H1 (cell line): ENCODE measurements at places on chromosomes 12 and 14. TPM values are rescaled to one million over a fixed set of nuclear protein-coding genes. Genes with fewer than 3 reads are reported as not detected.

DNA sequence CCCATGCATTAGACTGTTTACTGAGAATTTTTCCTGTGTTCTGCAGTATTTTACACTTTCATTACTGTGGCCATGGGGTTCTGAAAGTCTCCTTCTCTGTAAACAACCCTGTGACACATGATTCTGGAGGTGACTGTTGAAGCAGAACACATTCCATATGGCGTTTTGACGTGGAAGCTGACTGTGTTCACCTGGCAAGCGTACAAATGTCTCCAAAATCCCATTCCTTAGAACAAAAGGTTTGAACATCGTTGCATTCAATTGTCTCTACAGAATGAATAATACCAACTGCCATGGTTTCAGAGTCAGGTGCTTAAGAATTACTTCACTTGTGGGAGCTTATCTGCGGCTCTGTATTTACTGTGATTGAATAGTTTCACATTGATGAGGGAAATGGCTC lies 485.6 kb upstream of the TMEM132C start:
- no peak overlapping the region for H3K4me3 ChIP-seq
- H3K27ac ChIP-seq: no peak overlapping the region
- H3K4me1 ChIP-seq: no peaks in the 10 kb centered on the region
- peaks cover 1% of the 10 kb centered on the region for H3K27me3 ChIP-seq
- no peak for DNase-seq
- no peaks in the 10 kb centered on the region for H3K36me3 ChIP-seq

Gene HSPB8
- total RNA-seq: 11.7 TPM in 2 replicates

DNA sequence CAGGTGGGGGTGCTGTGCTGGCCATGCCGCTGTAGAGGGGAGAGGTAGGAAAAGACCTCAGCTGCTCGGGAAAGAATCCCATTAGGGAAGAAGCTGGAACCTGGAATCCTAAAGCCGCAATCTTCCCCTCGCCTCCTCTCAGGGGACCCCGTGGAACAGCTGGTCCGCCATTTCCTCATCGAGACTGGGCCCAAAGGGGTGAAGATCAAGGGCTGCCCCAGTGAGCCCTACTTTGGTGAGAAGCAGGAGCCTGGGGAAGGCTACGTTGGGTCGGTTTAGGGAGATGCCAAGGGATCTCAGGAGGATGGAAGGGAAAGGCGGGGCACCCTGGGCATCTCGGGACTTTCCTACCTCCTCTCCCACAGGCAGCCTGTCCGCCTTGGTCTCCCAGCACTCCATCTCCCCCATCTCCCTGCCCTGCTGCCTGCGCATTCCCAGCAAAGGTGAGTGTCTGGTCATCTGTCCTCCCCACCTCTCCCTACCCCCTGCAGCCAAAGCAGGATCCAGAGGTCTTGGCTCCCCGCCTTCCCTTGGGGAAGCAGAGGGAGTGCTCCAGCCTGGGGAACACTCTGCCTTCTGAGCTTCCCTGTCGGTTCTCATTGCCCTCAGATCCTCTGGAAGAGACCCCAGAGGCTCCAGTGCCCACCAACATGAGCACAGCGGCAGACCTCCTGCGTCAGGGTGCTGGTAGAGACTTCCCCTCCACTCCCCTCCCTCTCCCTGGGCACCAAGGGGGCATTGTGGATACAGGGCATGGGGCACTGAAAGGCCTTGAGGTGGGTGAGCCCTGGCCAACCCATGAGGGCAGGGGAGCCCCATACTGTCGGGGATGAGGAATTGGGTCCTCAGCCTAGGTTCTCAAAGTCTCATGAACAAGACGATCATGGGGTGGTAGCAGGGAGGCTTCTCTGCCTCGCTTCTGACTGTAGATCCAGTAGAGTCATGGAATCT lies 12.4 kb downstream of the TNS2 start:
- DNase-seq: no peak
- H3K27ac ChIP-seq: no peak overlapping the region; the same call in 1 of the 2 replicates
- H3K27me3 ChIP-seq: no peaks in the 10 kb centered on the region
- H3K36me3 ChIP-seq: no peaks in the 10 kb centered on the region
- no peaks in the 10 kb centered on the region for H3K4me1 ChIP-seq

Gene PITPNM2
- 2.3 and 3.4 TPM in 2 replicates for total RNA-seq

Gene ST8SIA1
- 3.2 and 4.4 TPM in 2 replicates for total RNA-seq

DNA sequence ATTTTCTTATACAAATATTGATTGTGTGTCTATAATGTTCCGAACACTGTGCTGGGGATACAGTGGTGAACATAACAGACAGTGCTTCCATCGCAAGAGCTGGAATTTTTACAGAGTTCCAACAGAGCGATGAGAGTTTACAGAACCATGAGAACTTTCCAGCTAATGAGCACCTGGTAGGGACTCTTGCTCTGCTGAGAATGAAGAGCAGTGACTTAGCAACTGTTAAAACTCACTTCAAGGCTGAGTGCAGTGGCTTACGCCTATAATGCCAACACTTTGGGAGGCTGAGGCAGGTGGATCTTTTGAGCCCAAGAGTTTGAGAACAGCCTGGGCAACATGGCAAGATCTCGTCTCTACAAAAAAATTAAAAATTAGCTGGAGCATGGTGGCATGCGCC lies 113.8 kb upstream of the DIO2 start:
- H3K27ac ChIP-seq: no peak overlapping the region
- H3K27me3 ChIP-seq: no peaks in the 10 kb centered on the region
- H3K36me3 ChIP-seq: no peaks in the 10 kb centered on the region
- H3K4me1 ChIP-seq: no peaks in the 10 kb centered on the region

DNA sequence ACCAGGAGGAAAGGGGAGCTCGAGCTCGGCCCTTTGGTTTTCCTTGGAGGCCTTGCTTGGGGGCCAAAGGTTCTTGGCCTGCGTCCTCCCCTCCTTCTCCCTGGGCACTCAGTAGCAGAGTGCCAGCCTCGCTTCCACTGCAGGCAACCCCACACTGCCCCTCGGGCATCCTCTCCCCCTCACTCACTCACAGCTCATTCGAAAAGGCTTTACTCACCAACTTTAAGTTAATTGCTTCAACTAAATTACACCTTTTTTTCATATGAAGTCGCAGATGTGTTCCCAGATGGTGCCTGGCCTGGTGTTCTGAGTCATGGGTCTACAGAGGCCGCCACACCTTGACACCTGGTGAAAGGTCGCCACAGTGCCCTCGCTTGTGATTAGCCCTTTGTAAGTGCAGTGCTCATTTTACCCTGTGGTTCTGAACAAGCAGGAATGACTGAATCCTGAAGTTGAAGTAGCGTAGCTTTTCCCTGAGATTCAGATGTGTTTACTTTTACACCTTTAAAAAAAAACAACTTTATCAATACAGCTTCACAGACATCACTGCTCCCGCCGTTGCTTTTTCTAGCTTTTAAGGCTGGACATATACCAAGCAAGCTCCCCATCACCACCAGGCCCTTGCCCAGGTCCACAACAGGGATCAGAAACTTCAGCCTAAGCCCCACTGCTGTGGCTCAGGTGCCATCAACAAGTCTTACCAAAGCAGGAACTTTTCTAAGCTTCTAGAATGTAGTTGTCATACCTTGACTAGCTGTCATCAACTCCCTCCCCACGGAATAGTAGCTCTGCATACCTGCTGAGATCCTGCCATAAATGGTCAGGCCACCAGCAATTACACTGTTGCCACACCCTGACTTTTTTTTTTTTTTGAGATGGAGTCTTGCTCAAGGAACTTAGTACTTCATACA lies 20.3 kb upstream of the ADIPOR2 start:
- no peaks in the 10 kb centered on the region for H3K36me3 ChIP-seq
- no peaks in the 10 kb centered on the region; the same call in 1 of the 2 replicates for H3K27me3 ChIP-seq
- no peak for DNase-seq
- H3K4me1 ChIP-seq: no peaks in the 10 kb centered on the region
- no peak overlapping the region for H3K27ac ChIP-seq
- H3K4me3 ChIP-seq: no peak overlapping the region

DNA sequence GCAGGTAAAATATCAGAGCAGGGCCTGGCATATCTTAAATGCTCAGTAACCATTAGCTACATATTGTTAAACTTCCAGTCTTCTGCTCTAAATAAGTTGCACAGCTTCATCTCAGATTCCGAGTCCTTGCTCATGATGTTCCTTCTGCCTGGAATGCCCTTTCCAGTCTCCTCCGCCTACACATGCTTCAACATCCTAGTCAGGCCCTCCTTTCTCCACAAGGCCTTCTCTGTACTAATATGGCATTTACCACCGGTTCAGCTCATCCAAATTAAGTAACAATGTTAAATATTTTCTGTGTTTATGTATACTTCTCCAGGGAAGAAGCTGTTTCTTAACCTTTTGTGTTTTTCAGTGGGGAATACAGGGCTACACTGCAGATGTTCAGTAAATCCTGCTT lies 8.5 kb downstream of the DHH start:
- H3K27me3 ChIP-seq: peaks cover 30% of the 10 kb centered on the region
- H3K27ac ChIP-seq: no peak overlapping the region
- H3K36me3 ChIP-seq: peaks cover 4% of the 10 kb centered on the region; the same call in 1 of the 2 replicates
- peaks cover 9% of the 10 kb centered on the region for H3K4me1 ChIP-seq

DNA sequence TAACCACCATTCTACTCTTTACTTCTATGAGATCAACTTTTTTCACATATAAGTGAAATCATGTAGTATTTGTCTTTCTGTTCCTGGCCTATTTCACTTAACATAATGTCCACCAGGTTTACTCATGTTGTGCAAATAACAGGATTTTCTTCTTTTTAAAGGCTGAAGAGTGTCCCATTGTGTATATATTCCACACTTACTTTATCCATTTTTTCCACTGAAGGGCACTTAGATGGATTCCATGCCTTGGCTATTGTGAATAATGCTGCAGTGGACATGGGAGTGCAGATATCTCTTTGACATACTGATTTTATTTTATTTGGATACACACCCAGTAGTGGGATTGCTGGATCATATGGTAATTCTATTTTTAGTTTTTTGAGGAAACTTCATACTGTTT lies 181.1 kb upstream of the HMGA2 start:
- H3K36me3 ChIP-seq: no peaks in the 10 kb centered on the region
- H3K4me1 ChIP-seq: no peaks in the 10 kb centered on the region

DNA sequence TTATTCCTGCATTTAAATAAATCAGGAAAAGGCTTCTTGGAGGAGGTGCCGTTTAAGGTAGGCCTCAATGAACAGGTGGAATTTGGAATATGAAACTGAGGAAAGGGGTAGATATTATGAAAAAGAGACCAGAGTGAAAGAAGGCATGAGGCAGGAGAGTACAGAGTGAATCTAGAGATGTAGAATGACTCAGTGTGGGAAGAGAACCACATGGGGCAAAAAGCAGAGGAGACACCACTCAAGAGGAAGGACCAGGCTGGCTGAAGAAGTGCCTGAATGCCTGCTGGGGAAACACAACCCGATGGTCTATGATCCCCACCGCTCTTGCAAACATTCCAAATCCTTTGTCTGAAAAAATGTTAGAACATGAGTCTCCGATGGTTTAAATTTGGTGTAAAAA lies 1134.1 kb downstream of the VRK1 start:
- H3K4me3 ChIP-seq: no peak overlapping the region
- no peaks in the 10 kb centered on the region for H3K27me3 ChIP-seq
- H3K27ac ChIP-seq: no peak overlapping the region
- no peaks in the 10 kb centered on the region for H3K36me3 ChIP-seq

Gene TAS2R30
- 0.75 and 1.0 TPM in 2 replicates for total RNA-seq

DNA sequence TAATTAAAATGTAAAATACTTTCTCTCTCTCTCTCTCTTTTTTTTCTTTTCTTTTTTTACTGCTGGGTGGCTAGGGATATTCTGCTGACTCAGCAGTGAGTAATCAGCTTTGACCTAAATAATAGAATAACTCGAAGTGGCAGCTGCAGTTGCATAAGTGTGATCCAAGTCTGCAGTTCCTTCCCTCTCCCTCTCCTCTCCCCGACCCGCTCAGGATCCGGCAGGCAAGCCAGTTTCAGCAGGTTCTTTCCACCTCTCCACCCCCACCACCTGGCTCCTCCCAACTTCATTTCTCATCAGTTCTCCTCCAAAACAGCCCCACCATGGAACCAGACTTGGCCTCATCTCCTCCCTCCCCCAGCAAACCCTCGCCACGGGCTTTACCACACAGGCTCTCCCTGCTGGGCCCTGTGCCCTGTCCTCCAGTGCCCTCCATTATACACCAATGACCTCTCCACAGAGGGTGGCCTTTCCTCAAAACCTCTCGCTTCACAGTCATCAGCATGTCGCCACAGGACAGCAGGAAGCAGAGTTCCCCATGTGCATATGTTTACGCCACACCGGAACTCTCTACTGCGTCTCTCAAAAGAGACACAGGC lies 22.4 kb downstream of the SLC7A8 start:
- DNase-seq: no peak
- peaks cover 43% of the 10 kb centered on the region for H3K36me3 ChIP-seq
- no peaks in the 10 kb centered on the region for H3K27me3 ChIP-seq
- H3K4me1 ChIP-seq: peaks cover 17% of the 10 kb centered on the region
- peak overlapping the region; percentile 47 for H3K4me3 ChIP-seq

- H3K36me3 ChIP-seq: no peaks in the 10 kb centered on the region; the same call in 1 of the 2 replicates
- no peak for DNase-seq
- H3K4me3 ChIP-seq: no peak overlapping the region
- no peaks in the 10 kb centered on the region for H3K27me3 ChIP-seq
Observed at GRCh38 chr12:29581631-29582030, 84.1 kb upstream of the OVCH1 start.

DNA sequence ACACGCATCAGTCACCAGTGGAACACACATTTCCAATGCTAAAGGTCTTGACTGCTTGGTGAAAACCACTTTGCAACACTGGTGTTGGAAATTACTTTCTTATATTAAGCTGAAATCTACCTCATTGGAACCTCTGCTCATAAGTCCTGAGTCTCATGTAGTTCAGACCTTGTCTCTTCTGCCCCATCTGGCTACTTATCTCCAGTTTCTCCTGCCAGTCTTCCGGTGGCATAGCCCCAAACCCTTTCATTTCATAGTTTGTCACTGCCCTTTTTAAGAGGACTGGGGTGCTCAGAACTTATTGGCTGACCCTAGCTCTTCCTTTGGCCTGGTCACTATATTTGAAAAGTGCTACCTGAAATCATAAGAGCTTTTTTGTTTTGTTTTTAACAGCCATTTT lies 43.7 kb downstream of the HELB start:
- H3K27me3 ChIP-seq: no peaks in the 10 kb centered on the region
- H3K27ac ChIP-seq: no peak overlapping the region
- H3K36me3 ChIP-seq: peaks cover 2% of the 10 kb centered on the region; the same call in 1 of the 2 replicates
- no peak for DNase-seq

GRCh38 chr12:47935184-47935583 lies 28.2 kb upstream of the TMEM106C start:
- H3K27ac ChIP-seq: no peak overlapping the region
- peaks cover 6% of the 10 kb centered on the region; the same call in 1 of the 2 replicates for H3K27me3 ChIP-seq
- no peak for DNase-seq
- H3K4me1 ChIP-seq: no peaks in the 10 kb centered on the region

- H3K4me3 ChIP-seq: no peak overlapping the region
- H3K4me1 ChIP-seq: 0 out of 2 replicates have a peak, but pooled peaks cover 6% of the 10 kb centered on the region
- no peaks in the 10 kb centered on the region for H3K36me3 ChIP-seq
- no peak overlapping the region for H3K27ac ChIP-seq
Observed at GRCh38 chr12:76158518-76159321, 74.2 kb upstream of the NAP1L1 start.

Gene LRP10
- 15.6 and 15.7 TPM in 2 replicates for total RNA-seq

GRCh38 chr14:102971314-102971713 lies 48.9 kb downstream of the AMN start:
- no peak overlapping the region for H3K4me3 ChIP-seq
- H3K27me3 ChIP-seq: no peaks in the 10 kb centered on the region
- H3K36me3 ChIP-seq: peaks cover 31% of the 10 kb centered on the region
- no peaks in the 10 kb centered on the region for H3K4me1 ChIP-seq
